ENCODE measurements at places on chromosomes 4 and X.

- no peak for DNase-seq
Measured at GRCh38 chrX:43716696-43717095, 60.6 kb downstream of the MAOA start.

DNA sequence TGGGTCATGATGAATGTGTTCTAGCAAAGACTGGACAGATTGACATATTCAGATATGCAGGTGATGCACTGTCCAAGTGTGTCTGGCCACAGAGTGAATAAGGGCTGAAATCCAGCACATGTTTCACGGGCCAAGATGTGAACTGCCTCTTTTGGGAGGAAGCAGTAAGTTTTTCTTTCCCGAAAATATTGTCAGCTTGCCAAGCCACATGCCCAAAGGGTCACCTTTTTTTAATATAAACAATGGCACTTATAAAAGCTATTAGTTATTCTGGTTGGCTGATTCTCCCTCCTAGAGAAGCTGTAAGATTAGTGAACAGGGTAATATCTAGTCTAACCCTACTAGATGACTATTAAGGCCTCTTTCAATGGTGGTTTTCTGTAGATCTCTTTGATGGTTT lies 1.5 kb upstream of the EDNRA start:
- DNase-seq: no peak

DNA sequence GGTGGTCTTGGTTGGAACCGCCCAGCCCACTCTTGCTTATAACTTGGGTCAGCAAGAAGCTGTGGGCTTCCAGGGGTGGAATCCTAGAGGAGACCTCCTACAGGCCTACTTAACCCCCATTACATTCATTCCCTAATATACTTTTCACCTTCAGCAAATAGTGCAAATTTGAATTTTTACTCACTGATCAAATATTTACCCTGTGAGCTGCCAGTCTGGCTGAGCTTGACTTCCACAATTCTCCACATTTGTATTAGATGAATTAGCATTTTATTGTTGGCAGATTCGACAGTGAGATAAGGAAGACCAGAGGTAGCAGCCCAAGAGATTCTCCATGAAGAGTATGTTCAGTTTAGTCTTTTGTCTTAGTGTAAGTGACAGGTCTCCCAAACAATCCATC lies 199.6 kb downstream of the BCOR start:
- DNase-seq: no peak

- no peak for DNase-seq
Measured at GRCh38 chr4:173019664-173020063, 148.9 kb upstream of the GALNT7 start.

DNA sequence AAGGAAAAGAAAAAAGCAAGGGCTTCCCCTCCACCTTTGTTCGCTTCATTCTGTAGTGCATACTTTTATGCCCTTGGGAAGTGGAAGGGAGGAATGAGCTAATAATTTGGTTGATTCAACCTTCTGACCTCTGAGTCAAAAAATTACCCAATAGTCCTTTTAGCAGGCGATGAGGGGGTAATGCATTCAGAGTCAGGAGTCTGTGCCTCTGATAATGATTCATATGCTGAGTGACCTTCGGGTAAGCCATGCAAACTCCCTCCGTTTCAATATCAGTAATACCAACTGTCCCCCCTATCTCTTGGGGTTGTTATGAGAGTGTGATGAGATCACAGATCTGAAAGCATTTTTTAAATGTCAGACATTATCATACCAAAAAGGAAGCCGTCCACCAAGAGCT lies 41.6 kb upstream of the ACSL4 start:
- no peak for DNase-seq

DNA sequence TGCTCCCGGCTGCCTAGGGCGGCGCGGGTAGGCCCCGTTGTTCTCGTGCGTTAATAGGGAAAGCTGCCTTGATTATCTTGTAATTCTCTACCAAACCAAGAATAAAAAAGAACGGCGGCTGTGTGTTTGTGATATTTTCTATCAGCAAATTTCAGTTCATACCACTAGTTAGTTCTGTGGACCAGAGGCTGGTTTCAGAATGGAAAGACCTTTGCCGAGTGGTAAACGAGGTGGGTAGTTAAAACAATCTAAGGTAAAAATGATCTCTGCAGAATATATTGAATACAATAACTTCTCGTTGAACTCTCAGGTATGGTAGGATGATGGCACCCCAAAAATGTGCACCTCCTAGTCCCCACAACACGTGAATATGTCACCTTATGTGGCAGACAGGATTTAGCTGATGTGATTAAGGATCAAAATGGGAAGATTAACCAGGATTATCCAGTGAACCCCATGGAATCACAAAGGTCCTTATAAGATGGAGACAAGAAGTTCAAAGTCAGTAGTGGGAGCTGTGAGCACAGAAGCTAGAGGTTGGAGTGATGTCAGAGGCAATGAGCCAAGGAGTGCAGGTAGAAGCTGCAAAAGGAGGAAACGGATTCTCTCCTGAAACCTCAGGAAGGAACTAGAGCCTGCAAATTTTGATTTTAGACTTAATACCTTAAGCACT lies 574 bp upstream of the CFAP97 start:
- DNase-seq: no peak

GRCh38 chr4:27338530-27338929 lies 477.9 kb downstream of the STIM2 start:
- no peak for DNase-seq

GRCh38 chr4:181431661-181432060 lies 811.5 kb upstream of the TENM3 start:
- DNase-seq: no peak

- DNase-seq: no peak
Measured at GRCh38 chrX:13659063-13659462, 6.1 kb downstream of the TCEANC start.

Measured in DND-41 (cell line).